Stimulated activated CD4-positive, alpha-beta T cell treated with anti-CD3 and anti-CD28 coated beads, TNF-alpha, amount 100 ng/mL, for 1 hour (primary cell): ENCODE measurements at places on chromosomes 3 and 15.

GRCh38 chr15:64527263-64527984, 67.0 kb downstream of the ZNF609 start:
- DNase-seq = no peak

GRCh38 chr15:75353604-75354003, 6.8 kb downstream of the NEIL1 start:
- no peak for DNase-seq

DNA sequence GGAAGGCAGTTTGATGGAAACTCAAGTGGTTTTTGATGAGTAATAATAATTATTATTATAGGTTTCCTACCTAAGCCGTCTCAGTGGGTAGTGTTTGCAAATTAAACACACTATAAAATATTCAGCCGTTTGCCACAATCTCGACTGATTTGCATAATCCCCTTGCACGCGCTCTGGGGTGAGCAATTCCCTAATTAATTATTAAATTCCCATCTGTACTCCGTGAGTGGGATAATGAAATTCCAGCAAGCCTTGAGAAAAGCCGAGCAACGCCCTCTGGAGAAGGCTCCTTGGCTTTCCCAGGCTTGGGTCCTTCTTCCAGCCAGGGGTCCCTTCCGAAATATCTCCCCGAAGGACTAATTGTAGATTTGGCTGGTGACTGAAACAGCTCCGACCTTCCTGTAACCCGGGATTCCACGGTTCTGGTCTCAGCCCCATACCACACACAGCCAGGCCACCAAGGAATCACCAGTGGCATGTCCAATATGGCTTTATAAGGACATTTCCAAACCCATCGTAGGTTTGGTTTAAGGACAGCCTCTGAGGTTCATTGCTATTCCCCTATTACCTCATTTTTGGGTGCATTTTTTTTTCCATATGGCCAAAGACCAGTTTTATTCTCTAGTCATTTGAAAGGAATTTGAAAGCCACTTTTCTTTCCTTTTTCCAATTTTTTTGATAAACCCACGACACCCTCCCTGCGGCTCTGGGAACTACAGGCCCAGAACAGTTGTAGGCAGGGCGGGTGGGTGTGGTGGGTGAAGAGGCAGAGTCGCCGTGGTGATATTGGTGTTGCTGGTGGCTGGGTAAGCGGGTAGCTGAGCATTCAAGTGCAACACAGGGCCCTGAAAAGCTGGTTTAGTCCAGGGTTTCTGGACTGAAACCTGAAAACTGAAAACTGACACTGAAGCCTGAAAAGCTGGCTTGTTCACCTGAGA, 33.2 kb upstream of the RGMA start:
- no peak for DNase-seq

- DNase-seq = no peak
These were observed 74.8 kb downstream of the SNTN start for GRCh38 chr3:63727233-63727632.

GRCh38 chr3:120349855-120350125, 636 bp upstream of the LRRC58 start:
- no peak for DNase-seq

DNA sequence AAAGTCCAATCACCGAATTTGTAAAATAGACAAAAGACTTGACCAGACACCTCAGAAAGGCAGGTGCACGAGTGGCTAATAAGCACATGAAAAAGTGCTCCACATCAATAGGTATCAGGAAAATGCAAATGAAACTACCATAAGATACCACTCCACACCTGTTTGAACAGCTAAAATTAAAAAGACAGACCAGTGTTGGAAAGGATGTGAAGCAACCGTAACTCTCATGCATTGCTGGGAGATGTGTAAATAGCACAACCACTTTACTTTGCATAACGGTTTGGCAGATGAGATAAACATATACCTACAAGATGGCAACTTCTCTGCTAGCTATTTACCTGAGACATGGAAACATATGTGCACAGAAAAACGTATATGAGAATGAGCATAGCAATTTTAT, 56.9 kb downstream of the CADPS start:
- no peak for DNase-seq

DNA sequence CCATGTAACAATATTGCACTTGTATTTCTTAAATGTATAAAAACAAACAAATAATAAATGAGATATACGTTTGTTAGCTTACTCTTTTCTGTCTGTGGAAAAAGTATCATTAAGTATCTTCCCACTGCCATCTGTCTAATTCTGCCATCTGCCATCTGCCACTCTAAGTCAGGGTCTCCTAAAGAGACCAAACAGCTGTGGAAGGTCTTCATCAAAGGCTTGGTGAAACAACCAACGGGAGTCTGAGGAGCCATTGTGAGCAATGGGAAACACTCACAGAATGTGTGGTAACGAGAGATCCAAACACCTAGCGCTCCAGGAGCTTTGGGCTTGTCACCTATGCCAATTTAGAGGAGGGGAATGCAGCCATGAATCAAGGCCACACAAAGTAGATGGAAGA, 28.7 kb upstream of the PFN2 start:
- no peak for DNase-seq

- DNase-seq = no peak
These were observed 567 bp downstream of the TOP2B start for GRCh38 chr3:25663869-25664811.

GRCh38 chr3:64975147-64975546, 287.3 kb upstream of the ADAMTS9 start:
- no peak for DNase-seq

DNA sequence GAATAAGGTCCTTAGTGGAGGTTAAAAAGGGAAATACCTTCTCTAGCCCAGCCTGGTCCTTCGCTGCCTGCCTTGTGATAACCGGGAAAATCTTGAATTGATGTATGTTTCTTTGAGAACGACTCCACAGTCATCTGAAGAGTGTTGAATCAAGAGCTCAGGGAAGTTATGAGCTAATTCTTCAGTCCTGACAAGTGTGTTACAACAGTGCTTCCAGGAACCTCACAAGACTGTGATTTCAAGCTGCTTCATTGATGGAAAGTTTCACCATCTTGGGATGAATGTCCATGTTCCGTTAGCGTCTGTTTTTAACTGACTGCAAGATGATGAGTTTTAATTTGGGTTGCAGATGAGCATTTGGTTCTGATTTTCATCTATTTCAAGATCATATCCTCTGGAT, 12.4 kb downstream of the TMEM41A start:
- DNase-seq = no peak

DNA sequence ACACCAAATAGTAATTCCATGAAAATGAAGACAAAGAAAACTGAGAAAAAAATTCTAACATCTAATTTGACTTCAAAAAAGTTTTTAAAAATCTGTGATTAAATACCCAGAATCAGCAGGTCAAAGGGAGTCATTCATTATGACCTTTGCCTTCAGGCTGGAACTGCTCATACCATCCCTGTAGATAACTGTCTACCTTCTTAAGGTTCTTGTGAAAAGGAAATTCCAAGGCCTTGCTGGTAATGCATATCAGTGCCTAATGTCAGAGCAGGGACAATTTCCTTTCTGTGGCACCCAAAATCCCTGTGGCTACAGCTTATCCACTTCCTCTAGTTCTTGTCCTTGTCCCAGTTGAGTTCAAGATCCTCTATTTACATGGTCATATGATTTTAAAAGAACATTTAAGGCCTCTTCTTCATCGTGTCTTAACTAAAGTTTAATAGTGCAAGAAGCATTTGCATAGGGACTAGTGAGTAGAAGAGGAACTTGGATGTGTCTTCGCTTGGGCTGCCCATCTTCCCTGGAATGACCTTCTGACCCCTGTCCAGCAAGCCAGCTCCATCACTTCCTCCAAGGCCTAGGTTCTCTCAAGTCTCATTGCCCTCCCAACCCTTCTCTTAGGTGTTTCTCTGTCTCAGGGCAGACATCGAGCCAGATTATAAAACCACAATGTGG, 8.7 kb upstream of the PLCL2 start:
- DNase-seq = no peak
